ENCODE measurements at places on chromosomes 4 and X.

DNA sequence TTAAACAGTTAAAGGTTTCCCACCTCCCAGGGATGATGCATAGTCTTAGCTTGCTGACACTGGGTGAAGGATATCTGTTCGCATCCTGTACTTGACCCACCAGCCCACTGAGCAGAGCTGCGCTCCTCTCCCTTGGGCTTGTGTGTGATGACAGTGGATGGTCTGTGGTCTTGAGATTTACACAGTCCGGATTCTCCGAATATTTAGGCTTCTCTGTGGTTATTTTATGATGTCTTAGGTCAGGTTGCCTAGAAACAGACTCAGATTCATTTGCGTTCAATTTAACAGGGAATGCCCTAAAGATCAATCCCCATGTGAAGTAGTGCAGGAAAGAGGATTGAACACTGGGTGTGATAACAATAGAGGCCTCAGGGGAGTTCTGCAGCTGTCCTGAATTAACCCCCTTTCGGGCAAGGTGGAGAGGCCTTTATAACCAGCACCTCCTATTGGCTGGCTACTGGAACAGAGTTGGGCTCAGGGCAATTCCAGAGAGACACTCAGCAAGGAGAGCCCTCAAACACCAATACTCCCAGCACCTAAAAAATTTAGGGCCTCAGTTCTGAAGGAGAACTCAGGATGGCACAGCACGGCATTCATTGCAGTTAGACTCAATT lies 653.2 kb upstream of the GALNT7 start:
- no peak for DNase-seq

GRCh38 chr4:176569301-176569700 lies 223.4 kb downstream of the VEGFC start:
- no peak for DNase-seq

- DNase-seq = no peak
Measured at GRCh38 chrX:154300816-154301215, 5.2 kb downstream of the TKTL1 start.

GRCh38 chrX:11423362-11423818 lies 130.2 kb downstream of the AMELX start:
- DNase-seq = no peak

Measured in HuH-7.5 (cell line).